ENCODE measurements at places on chromosomes 4 and X. TPM values are rescaled to one million over a fixed set of nuclear protein-coding genes. Genes with fewer than 3 reads are reported as not detected.

Gene SOX3
- total RNA-seq = not detected

Gene SCRG1
- total RNA-seq = not detected

Gene METAP1
- total RNA-seq = 55.7 TPM

Gene HSD17B13
- 0.25 TPM for total RNA-seq

Gene MCTS1
- total RNA-seq = 64.9 TPM

Gene TREX2
- 2.3 TPM for total RNA-seq

Data from T-helper 2 cell treated with Interferon-gamma antibody and Interleukin-4, amounts not matched to agents 100 ng/mL and 5 ng/mL, for 36 hours (primary cell).